Astrocyte (in vitro differentiated cells and primary cell): ENCODE measurements at places on chromosomes 3 and 15. TPM values are rescaled to one million over a fixed set of nuclear protein-coding genes. Genes with fewer than 3 reads are reported as not detected.

- DNase-seq = no peak
These were observed 99.0 kb downstream of the TMEM266 start for GRCh38 chr15:76158815-76159214.

DNA sequence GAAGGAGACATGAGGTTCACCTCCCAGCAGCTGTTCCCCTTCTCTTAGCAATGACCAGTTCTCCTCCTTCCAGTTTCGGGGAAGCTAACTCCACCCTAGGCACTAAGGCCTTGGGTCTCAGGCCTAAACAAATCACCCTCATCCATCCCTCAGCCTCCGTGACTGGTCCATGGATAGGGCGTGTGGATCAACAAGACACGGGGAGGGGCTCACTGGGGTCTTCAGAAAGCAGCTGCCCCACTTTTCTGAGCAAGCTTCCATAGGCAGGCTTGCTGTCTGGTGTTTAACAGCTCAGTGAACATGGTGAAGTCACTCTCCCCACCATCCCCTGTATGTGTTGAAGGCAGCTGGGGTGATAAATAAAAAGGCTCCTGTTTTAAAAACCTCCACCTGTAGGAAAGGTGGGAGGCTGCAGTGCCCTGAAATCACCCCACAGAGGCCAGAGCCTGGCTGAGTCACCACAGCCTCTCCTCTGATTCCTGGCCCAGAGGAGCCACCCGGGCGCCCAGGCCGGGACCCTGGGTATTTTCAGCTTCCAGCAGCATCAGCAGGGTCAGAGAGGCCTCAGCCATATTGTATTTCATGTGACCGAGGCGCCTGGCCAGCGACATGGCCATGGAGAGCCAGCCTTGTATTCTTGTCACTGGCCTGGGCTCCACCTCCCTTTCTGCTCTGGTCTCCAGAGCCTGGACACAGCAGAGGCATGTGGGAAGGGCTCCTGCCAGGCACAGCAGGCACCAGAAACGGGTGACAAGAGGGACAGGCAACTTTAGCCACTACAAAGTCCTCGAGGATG is 60.3 kb upstream of the HERC1 start:
- no peak for DNase-seq

The DNAH12 gene
- total RNA-seq = 0.23 and 0.36 TPM in 2 replicates

DNA sequence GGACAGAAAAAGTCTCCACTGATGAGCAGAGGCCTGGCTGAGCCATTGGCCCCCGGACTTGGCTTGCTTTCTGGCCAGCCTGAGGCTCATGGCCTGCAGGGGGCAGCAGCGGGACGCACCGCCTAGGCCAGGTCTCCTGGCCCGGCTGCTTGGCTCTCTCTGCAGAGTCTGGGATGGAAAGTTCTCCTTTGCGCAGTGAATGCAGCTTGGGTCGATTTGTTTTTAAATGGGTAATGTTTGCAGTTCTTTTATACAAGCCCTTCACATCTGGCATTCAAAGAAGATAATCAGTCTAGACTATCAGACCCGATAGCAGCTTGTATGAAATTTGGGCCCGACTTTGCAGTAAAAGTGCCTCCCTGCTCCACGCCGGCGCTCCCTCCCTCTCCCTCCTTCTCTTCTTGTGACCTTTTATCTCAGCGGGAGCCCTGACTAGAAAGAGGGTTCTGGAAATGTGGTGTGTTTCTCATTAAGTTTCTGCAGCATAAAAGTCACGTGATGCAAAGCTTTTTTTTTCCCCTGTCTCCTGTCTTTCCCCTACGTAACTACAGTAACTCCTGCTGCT is 59.9 kb downstream of the ZNF621 start:
- peak; percentile 42 for DNase-seq

- peak; percentile 81 for DNase-seq
These were observed 600.8 kb downstream of the FOXP1 start for GRCh38 chr3:70982700-70983140.

The MASP1 gene
- total RNA-seq = 0.62 and 0.79 TPM in 2 replicates

DNA sequence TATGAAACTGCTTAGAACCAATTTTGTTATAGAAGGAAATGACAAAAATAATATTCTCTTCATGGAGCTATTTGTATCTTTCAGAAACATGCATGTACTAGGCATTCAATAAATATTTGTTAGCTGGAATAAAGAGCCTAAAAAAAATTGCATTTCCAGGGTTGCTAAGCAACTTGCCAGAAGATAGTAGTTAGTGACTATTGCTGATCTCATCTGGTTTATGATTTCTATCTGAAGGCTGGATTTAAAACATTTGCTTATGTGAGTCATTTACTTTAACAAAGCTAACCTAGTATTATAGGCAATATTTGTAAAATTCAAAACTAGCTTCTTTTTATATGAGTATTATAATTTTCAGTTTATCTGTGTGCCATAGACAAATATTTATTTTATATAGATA is 78.3 kb downstream of the NAALADL2 start:
- DNase-seq = peak; percentile 39

GRCh38 chr3:102104033-102104432 is 254.7 kb downstream of the NFKBIZ start:
- DNase-seq = no peak

The SPINT1 gene
- 30.1 and 40.3 TPM in 2 replicates for total RNA-seq

The GRAMD1C gene
- total RNA-seq = 3.7 TPM in 2 replicates

The GRIP2 gene
- total RNA-seq = 3.1 and 3.3 TPM in 2 replicates

GRCh38 chr3:24662449-24663345 is 168.0 kb upstream of the THRB start:
- no peak for DNase-seq

DNA sequence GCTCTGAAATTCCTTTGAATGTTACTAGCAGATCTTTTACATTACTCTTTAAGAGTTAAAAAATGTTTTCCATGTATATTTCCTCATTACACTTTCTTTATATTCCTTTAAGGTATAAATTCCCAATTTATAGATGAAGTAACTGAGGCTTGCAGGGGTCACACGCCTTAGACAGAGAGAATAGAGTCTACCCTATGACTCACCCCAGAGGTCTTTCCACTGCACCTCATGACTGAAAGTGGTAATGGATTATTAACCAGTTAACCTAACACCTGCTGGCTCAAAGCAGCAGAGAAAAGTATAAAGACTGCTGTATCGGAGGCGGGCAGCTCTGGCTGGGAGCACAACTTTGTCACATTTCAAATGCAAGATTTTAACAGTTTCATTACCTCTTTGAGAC is 37.7 kb downstream of the LDHAL6B start:
- DNase-seq = no peak

DNA sequence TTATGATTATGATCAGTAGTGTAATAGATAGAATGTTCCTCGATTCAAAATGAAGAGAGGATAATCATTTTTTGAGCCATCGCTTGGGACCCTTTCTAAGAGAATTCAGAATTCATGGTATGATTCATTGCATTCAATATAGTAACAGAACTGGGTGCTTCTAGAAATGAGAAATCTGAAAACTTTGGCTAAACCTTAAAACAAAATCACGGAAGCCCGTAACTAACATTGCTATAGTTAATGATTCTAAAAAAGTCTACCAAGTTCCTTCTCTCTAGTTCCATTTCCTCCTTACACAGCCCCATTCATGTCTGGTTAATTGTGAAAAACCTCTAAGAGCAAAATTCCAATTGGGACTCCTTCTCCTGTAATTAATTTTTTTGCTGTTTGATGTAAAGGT is 217.1 kb downstream of the GBE1 start:
- DNase-seq = no peak

The C3orf85 gene
- total RNA-seq = not detected in 2 replicates
